Uterine smooth muscle cell (primary cell): ENCODE measurements at places on chromosomes 13 and 19. TPM values are rescaled to one million over a fixed set of nuclear protein-coding genes. Genes with fewer than 3 reads are reported as not detected.

The ANGPTL8 gene
- total RNA-seq: not detected in 2 replicates

The ONECUT3 gene
- not detected in 2 replicates for total RNA-seq

The IGFL3 gene
- total RNA-seq: not detected in 2 replicates

The ZNF135 gene
- total RNA-seq: 4.2 and 6.2 TPM in 2 replicates

The IZUMO2 gene
- total RNA-seq: not detected in 2 replicates

The SLC25A41 gene
- total RNA-seq: 0.11 TPM in 1 of 2 replicates, not detected in the other

The SYT3 gene
- total RNA-seq: 0.11 and 0.25 TPM in 2 replicates

The WDR88 gene
- total RNA-seq: not detected in 2 replicates

The CBY2 gene
- total RNA-seq: not detected in 2 replicates

The CNMD gene
- total RNA-seq: not detected in 2 replicates

The ACP5 gene
- 2.7 and 9.9 TPM in 2 replicates for total RNA-seq

The ACER1 gene
- not detected in 2 replicates for total RNA-seq

The KLF5 gene
- 2.4 and 2.6 TPM in 2 replicates for total RNA-seq

The KCNC3 gene
- not detected in 2 replicates for total RNA-seq

The GAPDHS gene
- total RNA-seq: not detected in 2 replicates

The RFPL4A gene
- total RNA-seq: not detected in 2 replicates

The RPL21 gene
- 561 and 710 TPM in 2 replicates for total RNA-seq

The CAPN12 gene
- total RNA-seq: not detected in 2 replicates

The ZNF808 gene
- 17.9 and 28.0 TPM in 2 replicates for total RNA-seq

The NOVA2 gene
- total RNA-seq: under 0.01 TPM in 1 of 2 replicates, not detected in the other

The ERF gene
- 15.9 and 22.9 TPM in 2 replicates for total RNA-seq

The TPTE2 gene
- total RNA-seq: not detected in 2 replicates

The SPACA4 gene
- total RNA-seq: not detected in 2 replicates

The PRR36 gene
- total RNA-seq: not detected in 2 replicates

The RNF17 gene
- total RNA-seq: 0.12 TPM in 1 of 2 replicates, not detected in the other

The CERS4 gene
- 8.5 and 24.4 TPM in 2 replicates for total RNA-seq

The CYP4F2 gene
- total RNA-seq: not detected in 2 replicates

The SH2D3A gene
- not detected in 2 replicates for total RNA-seq

The SEMA6B gene
- under 0.01 and 0.11 TPM in 2 replicates for total RNA-seq

The TDRD12 gene
- 0.11 and 0.37 TPM in 2 replicates for total RNA-seq

The SOX21 gene
- total RNA-seq: not detected in 2 replicates

The ZNF420 gene
- total RNA-seq: 6.6 and 7.9 TPM in 2 replicates

The TMEM150B gene
- total RNA-seq: not detected in 2 replicates

The MBD3L3 gene
- not detected in 2 replicates for total RNA-seq

The CD79A gene
- not detected in 2 replicates for total RNA-seq

The IRS2 gene
- total RNA-seq: 5.9 and 13.5 TPM in 2 replicates

The CCDC169 gene
- 4.5 and 4.9 TPM in 2 replicates for total RNA-seq

The SPACA6 gene
- 7.6 and 12.5 TPM in 2 replicates for total RNA-seq

The SPRY2 gene
- total RNA-seq: 20.7 and 65.8 TPM in 2 replicates

The TUBA3C gene
- not detected in 2 replicates for total RNA-seq
